Mesenteric fat pad (tissue), 1 donor: ENCODE measurements at places on chromosomes 13 and 19. TPM values are rescaled to one million over a fixed set of nuclear protein-coding genes. Genes with fewer than 3 reads are reported as not detected.

DNA sequence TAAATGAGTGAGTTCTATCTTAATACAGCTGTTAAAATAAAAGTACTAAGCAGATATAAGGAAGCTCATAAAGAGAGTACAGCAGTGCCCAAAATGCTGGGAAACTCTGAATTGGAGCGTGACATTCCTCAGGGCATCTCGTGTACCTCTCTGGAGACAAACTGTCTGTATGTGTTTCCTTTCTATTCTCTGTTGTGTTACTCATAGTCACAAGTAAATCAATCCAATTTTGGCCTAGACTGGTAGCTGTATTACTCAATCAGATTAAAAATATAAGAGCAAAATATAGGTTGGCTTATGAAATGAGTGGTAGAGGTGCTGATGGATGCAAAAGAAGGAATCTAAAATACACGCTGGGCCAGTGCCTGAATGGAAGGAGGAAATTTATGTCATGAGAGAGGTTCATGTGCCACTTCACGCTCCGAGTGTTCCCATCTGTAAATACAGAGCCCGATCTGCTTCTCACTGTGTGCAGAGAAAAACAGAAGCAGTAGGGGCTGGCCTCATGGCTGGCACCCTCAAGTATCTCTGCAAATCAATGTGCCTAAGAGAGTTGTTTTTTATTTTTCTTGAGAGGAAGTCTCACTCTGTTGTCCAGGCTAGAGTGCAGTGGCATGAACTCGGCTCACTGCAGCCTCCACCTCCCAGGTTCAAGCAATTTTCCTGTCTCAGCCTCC, 58.7 kb upstream of the RGCC start:
- DNase-seq: no peak

- no peak for DNase-seq
Measured at GRCh38 chr19:16457195-16457953, 14.4 kb downstream of the EPS15L1 start.

MEIOSIN gene
- not detected for total RNA-seq

DNA sequence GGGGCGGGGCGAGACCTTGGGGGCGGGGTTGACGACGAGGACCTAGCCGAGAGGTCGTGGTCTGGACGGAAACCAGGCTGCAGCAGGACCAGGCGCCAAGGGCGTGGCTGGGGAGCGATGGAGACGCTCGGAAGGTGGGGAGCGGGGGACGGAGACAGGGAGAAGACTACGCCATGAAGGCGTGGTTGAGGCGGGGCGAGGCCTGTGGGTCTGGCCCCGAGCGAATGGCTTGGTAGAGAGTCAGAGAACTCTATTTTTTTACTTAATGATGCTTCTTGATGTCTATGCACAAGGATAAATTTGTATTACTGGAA, 674 bp upstream of the FBXL12 start:
- DNase-seq: no peak

GRCh38 chr19:18776288-18776594, 14.9 kb downstream of the COMP start:
- no peak for DNase-seq

WDR87 gene
- not detected for total RNA-seq

GRCh38 chr13:106690779-106691178, 122.8 kb upstream of the ARGLU1 start:
- no peak for DNase-seq

GRCh38 chr13:112790735-112791641, 101.2 kb downstream of the ATP11A start:
- peak; percentile 82 for DNase-seq

- no peak for DNase-seq
Measured at GRCh38 chr19:18861235-18861634, 29.5 kb downstream of the UPF1 start.

GRCh38 chr13:77584106-77584505, 48.6 kb downstream of the SCEL start:
- no peak for DNase-seq

DNA sequence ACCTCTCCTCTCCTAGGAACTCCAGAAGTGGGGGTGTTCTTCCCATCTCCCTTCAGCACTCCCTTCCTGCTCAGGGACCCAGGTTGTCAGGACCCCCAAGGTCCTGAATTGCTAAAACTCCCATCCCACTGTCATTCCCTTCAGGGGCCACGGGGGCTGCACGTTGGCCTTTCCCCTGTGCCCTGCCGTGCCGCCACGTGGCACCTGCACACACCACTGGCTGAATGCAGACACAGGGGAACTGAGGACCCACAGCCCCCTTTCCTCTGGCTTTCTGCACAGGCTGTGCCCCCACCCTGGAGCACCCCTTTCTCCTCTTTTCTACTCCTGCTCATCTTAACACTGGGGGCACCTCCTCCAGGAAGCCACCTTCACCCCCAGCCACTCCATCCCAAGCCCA, 9.0 kb downstream of the SHANK1 start:
- no peak for DNase-seq

DNA sequence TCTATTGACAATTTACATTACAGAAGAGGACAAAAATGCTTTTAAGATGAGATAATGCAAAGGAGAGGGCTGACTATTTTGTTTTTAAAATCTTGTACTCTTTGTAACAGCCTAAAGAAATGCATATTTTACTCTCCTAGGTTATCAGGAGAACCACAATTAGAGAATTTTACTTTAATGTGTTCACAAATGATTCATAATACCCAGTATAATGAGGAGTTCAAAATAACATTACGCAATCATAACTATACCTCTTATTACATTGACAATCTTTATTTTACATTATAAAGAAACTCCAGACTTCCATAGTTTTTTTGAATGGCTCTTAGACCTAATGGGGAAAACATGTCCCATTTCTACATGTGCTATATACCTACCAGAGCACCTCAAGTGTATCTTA, 1089.7 kb downstream of the PCDH17 start:
- no peak for DNase-seq

GRCh38 chr19:18419699-18420460, 682 bp downstream of the SSBP4 start:
- DNase-seq: no peak

IRGC gene
- total RNA-seq: not detected

SAFB gene
- total RNA-seq: 69.9 TPM

DNA sequence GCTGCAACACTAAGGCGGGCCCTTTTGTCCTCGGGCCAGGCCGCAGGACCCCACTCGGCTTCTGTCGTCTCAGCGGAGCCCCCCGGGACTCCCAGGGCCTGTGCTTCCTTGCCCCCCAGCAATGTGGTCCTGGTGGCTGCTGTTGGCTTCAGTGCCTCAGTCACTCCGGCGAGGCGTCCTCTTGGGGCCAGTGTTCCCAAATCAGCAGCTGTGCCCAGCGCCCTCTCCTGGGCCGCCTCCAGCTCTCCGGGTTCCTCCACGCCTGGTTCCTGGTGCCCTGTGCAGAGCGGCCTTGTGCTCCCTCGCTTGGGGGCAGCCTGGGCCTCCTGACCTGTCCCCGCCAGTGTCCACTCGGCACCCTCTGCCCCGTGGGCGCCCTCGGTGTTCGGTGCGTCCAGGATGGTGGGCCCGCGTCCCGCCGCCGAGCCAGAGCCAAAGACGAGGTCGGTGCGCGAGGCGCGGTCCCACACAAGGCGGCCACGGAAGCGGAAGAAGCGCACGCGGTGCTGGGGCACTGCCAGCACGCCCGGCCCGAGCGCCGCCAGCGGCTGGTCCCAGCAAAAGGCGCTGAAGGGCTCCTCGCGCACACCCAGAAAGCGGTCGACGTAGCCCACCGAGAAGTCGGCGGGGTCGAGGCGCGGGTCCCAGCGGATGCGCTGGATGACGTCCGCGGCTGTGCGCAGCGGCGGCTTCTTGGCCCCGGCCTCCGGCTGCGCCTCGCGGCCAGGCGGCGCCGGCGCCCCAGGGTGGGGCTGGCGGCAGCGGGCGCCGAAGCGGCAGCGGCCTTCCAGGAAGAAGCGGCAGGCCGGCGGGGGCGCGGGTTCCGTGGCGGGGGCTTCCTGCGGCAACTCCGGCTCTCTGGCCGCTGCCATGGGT, 685 bp downstream of the LENG9 start:
- peak; percentile 95 for DNase-seq

DNA sequence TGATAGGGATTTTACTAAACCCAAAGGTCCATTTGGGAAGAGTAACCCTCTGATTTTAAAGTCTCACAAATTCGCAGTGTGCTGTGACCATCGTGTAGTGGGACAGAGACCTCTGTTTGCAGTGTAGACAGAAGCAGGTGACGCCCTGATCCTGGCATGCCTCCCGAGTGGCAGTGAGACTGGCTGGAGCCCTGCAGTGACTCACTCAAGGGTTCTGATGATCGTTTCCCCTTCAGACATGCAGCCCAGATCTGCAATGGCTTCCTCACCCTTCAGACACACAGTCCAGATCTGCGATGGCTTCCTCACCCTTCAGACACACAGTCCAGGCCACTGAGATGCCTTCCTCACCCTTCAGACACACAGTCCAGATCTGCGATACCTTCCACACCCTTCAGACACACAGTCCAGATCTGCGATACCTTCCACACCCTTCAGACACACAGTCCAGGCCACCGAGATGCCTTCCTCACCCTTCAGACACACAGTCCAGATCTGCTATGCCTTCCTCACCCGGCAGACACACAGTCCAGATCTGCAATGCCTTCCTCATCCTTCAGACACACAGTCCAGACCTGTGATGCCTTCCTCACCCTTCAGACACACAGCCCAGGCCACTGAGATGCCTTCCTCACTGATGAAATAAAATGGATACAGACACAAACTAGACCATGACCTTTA, 125.2 kb downstream of the ATP11A start:
- peak; percentile 81 for DNase-seq

LGALS14 gene
- not detected for total RNA-seq

ZNF20 gene
- 1.1 TPM for total RNA-seq

DNA sequence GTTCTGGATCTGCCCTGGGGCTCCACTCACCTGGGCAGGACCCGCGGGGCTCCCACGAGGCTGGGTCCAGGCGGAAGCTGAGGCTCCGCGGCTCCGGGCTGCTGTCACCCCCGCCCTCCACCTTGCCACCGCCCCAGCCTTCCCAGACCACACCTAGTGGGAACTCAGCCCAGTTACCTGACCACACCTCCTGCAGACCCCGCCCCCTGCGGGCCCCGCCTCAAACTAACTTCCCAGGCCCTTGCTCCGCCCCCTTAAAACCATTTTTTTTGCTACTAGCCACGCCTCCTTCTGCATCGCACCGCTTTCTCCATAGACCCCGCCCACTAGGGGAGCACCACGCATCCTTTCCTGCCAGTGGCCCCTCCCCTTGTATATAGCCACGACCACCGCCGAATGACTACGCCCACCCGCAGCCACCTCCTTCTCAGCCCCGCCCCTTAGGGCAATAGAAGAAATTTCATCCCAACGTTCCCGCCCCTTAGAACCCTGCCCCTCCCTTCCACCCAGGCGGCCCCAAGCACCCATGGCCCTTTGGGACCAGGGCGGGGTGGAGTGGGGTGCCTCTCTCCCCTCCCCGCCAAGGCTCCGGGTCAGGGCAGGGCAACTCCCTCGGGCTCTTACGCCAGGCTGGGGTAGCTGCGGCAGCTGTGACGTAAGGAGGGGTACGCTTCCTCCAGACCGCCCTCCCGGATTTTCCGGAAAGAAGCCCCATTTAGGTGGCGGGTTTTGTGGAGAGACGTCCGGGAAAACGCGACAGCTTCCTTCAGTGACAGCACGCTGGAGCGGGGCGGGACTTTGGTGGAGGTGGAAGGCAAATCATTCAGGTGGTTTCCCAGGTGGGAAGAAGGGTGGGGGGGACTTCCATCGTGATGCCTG, at the start of gene SH2D3A:
TSS of gene SH2D3A (minus strand) at position 79 of the 879 bp plus-strand sequence. CDS start 3,687 bp downstream, outside the sequence.
- DNase-seq: peak; percentile 92

- DNase-seq: peak; percentile 91
Measured at GRCh38 chr13:98142380-98143156, at the start of gene FARP1. FARP1 (plus strand) TSS chr13:98143094; CDS start chr13:98213243, 70,149 bp downstream.

DNA sequence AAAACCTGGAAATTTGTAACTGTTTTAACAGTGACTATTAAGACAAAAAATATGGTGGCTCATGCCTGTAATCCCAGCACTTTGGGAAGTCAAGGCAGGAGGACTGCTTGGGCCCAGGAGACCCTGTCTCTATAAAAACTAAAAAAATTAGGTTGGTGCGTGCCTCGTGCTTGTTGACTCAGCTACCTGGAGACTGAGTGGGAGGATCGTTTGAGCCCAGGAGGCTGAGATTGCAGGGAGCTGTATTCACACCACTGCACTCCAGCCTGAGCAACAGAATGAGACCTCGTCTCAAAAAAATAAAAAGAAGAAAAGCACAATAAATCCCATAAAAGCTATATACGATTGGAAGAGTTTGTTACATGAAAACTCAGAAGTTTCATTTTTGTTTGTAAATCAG, 23.7 kb downstream of the KLF5 start:
- DNase-seq: no peak

GRCh38 chr19:6654347-6655310, 15.3 kb downstream of the TNFSF14 start:
- DNase-seq: no peak

DNA sequence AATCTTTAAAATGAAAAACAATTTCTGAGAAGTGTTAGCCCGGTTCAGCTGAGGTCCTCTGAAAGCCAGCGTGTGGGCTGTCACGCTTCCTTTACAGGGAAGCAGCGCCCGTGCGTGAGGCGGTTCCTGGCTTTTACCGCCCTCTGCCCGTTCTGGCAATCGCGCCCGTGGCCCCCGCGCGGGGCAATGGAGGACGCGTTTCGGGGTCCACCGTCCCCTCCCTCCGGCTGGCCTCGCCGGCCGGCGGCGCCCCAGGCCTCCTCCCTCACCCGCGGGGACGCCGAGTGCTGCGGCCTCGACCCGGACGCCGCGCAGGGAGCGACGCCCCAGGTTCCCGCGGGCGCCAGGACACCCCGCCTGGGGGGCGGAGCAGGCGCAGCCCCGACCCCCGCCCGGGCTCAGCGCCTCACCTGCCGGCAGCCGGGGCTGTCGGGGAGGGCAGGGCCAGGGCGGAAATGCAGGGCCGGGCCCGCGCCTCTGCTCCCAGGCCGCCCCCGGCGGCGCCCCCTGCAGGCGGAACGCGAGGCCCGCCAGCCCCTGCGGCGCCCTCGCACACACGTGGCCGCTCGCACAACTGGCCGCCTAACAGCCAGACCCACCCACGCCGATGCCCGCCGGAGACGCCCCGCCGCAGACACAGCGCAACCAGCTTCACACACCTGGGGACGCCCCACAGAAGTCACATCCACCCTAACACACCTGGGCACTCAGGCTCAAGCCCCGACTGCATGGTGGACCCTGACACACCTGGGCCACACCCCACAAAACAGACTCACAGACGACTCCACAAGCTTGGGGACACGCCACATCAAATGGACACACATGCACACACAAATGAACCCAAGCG, at the start of gene GGACT:
TSS of gene GGACT (minus strand) at position 459 of the 847 bp plus-strand sequence. CDS start 56,198 bp downstream, outside the sequence.
- DNase-seq: peak; percentile 92

SSC5D gene
- 13.9 TPM for total RNA-seq

CD79A gene
- total RNA-seq: 0.61 TPM

IPO5 gene
- total RNA-seq: 113 TPM

DNA sequence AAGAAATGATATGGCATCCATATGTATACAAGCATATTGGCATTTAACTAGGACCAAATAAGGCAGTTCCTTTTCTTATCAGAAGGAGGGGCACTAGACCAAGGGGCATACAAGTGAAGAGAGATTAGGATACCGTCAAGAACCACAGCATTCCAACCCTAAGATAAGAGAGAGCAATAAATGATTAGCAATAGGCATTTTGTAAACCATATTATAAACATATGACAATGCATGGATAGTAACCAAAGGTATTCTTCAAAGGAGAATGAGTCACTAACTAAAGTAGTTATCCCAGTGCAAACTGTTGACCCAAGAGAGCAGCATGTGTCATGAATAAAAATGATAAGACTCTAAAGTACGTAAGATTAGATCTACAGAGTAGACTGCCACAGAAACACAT, 500.9 kb upstream of the HTR2A start:
- DNase-seq: no peak
